ENCODE measurements at places on chromosomes 3 and 15.

- DNase-seq, result no peak
These were observed 234.7 kb upstream of the ZPLD1 start for GRCh38 chr3:102200126-102200525.

DNA sequence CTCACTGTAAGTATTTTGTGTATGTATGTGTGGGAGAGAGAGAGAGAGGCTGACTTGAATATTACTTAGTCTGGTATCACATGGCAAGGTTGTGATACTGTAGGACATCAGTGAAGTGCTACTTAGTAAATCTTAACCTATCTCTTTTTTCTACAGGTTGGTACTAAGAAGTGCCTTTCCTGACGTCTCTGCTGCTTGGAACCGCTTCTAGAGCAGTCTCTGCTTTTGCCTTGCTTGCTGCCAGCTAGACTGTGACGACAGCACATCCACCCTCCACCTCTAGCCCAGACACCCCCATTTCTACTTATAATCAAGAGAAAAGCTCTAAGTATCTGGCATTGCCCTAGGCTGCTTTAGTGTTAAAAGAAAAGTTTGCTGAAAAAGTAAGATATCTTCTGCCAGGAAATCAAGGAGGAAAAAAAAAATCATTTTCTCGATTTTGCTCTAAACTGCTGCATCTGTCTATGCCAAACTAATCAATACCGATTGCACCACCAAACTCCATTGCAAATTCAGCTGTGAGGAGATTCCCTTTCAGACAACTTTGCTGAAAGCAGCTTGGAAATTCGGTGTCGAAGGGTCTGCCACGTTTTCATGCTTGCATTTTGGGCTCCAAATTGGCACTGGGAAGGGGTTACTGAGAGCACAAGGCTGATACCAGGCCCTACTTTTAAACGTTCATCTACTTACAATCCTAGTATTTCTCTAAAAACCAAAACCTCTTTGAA lies 30.7 kb downstream of the MBNL1 start:
- peak; percentile 46 for DNase-seq

DNA sequence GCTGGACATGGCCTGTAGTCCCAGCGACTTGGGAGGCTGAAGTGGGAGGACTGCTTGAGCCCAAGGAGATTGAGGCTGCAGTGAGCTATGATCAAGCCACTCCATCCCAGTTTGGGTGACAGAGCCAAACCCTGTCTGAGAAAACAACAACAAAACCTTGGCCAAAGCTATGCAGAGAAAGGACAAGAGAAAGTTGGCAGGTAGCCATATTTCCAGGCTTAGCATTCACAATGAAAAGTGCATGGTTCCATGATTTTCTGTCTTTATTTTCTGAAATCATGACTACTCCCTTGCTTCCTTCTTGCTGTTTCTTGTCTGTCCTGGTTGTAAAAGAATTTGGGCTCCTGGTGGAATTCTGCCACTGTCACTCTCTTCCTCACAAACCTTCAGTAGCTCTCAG lies 284.6 kb upstream of the C2CD4B start:
- no peak for DNase-seq

DNA sequence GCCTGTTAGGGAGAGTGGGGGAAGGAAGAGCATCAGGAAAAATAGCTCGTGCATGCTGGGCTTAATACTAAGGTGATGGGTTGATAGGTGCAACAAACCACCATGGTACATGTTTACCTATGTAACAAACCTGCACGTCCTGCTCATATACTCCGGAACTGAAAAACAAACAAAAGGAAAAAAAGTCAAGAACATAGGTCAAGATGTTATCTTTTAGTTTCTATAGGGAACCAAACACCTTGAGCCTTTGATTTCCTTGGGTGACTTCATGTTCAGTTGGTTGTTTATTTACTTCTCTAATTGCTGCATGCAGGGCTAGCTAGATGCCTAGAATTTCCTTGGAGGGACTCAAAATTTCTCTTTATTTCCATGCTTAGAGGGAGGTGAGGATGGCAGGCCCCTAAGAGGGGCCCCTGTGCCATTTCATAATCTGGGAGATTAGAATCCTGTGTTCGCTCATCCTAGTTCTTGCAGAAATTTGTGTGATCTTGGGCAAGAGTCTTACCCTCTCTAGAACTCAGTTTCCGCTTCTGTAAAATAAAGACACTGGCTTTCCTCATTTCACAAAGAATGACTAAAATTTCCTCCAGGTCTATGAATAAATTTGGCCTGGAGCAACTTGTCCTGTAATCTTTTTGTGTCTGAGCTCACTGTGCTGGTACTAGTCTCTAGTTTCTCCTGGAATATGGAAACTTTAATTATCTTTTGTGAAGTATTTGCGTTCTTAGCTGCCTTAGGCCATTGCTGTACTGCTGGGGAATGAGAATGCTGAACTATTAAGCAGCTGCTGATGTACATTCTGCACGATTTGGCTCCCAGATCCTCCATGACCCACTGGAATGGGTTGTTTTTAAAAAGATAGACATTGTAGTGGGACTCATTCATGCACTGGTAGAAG lies 457.5 kb downstream of the EDEM1 start:
- no peak for DNase-seq

GRCh38 chr3:57046101-57046765 lies 14.2 kb upstream of the SPATA12 start:
- DNase-seq, result no peak

DNA sequence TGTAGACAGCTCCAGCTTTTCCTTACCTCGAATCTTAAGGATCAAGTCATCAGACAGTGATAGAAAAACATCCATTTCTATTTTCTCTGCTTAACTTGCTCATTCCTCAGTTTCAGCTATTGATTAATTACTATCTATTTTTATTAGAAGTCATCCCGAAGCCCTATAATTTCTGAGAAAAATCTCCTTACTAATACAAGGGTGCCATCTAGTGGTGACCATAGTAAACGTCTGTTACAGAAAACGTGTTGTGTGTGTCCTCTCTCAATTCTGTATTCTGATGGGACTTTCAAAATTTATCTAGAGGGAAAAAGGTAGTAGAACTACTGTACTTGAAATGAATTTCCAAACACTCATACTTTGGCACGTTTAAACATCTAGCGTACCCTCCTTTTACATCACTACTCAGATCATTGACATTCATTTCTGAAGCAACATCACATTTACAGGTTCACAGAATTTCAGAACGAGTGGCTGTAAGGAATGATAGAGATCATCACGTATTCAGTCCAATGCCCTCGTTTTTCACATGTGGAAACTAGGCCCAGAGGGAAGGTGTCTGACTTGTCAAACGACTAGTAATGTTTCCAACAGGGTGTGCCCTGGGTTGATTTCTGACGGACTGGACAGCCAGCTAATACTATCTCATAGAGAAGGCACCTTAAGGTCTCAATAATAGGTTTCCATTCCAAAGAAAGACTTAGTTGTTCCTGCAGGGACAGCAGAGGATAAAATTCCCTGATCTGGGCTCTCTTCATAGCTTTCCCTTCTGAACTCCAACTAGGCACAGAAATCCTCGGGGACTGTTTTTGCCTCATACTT lies 25.6 kb downstream of the HACD2 start:
- no peak for DNase-seq

DNA sequence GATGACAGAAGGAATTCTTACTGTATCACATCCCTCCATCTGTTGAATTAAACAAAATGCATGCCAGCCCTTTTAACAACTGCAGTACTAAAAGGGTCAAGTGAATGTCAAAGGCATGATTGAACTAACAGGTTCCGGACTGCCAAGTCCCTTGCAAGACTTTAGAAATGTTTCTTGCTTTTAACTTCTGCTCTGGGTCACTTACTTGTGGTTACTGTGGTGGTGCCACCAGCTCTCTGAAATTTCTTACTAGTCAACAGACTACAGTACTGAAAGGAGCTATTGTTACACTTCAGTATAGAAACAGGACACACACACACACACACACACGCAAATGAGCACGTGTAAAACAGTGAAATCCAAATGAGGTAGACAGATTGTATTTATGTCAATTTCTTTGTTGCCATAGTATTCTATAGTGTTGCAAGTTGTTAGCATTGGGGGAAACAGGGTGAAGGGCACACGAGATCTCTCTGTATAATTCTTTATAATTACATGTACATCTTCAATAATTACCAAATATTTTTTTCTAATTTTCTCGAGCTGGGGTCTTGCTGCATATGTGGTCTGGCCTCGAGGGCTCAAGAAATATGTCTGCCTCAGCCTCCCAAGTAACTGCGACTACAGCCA lies 79.9 kb upstream of the SLC25A26 start:
- DNase-seq, result no peak

- no peak for DNase-seq
These were observed 6.2 kb upstream of the IP6K1 start for GRCh38 chr3:49792371-49793150.

All from thyroid gland (tissue), 4 donors.